ENCODE measurements at places on chromosomes 6 and 20.

GRCh38 chr20:42747765-42748411 is 441.8 kb downstream of the PTPRT start:
- DNase-seq, result no peak

- DNase-seq, result no peak
These were observed 75.3 kb downstream of the UTRN start for GRCh38 chr6:144360401-144360800.

DNA sequence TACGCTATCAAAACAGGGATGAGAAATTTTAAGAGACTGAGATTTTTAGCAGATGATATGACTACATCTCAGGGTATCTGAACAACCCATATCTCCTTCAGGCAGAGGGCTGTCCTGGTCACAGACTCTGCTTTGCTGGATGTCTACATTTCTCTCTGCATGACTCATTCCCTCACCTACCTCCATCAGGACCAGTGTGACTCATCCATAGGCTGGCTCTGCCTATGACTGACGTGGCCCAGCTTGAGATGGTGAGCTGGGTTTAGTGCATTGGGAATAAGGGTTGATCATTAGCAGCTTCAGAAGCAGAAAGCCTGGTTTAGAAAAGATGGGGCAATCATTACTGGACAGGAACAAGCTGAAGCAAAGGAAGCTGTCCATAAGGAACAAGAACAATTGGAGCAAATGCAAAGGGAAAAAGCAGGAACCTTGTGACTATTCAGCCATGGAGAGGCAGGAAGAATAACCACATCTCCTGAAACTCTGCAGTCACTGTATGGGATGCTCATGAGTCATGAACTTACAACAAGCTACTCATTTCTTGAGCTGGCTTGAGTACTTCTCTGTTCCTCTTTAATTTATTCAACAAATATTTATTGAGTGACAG is 86.4 kb upstream of the CBLN4 start:
- no peak for DNase-seq

- no peak for DNase-seq
These were observed 112.6 kb upstream of the SLC24A3 start for GRCh38 chr20:19099596-19100545.

DNA sequence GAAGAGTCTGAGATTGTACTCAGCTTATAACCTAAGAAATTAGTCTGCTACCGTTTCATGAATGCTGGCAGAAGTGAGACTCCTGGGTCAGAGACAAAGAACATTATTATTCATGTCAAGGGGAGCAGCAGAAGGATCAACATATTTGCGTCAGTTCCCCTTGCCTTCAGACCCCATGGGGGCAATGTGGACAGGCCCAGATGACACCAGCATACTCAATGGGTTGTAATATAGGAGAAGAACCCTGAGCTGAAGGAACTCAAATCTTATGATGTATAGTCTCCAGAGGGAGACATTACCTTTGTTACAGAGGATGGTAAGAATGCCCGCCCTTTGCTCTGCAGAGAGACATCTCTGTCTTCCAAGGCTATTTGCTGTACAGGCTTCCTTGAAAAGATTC is 384.4 kb downstream of the EPM2A start:
- DNase-seq, result no peak

GRCh38 chr6:45899683-45899946 is 116.0 kb downstream of the CLIC5 start:
- no peak for DNase-seq

DNA sequence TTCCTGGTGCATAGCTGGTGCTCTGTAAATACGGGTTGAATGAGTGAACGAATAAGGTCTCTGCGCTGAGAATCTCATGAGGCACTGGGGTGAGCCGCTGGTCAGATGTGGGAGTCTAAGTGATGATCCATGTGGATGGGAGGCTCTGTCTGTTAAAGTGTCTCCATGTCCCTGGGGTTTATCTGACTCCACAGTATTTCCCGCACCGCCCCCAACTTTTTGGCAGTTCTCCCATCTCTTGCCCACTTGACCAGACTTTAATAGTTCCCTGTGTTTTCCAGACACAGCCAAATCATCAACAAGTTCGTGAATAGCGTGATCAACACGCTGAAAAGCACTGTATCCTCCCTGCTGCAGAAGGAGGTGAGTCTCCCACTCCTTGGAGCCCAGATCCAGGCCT is 9.9 kb downstream of the BPIFA2 start:
- DNase-seq, result no peak

GRCh38 chr6:14313248-14313647 is 195.7 kb downstream of the CD83 start:
- DNase-seq, result no peak

- no peak for DNase-seq
These were observed 101.2 kb downstream of the NUS1 start for GRCh38 chr6:117776441-117776840.

DNA sequence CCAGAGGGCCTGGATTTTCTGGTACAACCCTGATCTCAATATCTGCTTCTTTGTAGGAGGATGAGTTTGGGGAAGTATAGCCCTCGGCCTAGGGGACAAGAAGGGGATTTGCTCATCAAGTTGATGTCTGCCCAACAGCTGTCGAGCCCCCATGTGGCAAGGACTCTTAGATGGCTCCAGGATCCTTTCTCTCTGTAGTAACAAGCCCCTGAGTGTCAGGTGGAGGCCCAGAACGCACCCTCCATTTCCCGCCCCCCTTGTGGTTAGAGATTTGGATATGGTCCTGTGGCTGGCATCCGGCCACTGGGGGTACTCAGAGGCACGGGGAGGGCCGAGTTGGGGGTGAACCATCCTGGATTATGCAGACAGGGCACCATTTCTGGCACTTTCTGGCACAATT is 50.1 kb downstream of the CTCFL start:
- DNase-seq, result no peak

DNA sequence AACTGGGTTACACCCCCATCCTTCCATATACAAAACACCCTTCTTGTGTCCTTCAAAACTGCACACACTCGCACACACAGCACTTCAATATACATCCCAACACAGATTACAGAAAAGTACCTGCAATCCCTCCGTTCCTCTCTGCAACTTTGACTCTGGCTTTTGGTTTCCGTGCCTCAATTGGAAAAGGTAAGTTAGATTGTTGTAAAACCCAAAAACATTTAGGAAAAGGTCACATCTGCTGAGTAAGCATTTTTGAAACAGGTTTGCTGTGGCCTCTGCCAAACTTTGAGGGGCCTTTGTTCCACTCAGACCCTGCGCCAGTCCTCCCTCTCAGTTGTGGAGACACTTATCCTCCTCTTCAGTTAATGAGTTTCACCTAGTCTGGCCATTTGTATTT is 4.2 kb downstream of the NKX2-4 start:
- no peak for DNase-seq

DNA sequence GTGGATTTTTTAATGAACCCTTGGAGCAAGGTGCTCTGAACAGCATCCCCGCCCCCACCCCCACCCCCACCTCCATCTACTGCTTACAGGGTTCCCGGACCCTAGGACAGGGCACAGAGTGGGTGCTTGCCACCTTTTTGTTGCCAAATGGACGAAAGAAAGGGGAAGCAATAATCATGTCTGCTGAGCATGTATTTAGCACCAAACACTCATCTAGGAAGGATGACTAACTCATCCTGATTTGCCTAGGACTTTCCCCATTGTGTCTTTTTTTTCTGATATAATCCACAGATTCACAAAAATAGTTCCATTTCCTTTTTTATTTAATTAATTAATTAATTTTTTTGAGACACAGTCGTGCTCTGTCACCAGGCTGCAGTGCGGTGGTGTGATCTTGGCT is 1.2 kb upstream of the PLTP start:
- DNase-seq, result no peak

- DNase-seq, result no peak
These were observed 13.1 kb upstream of the CST7 start for GRCh38 chr20:24935766-24936525.

- no peak for DNase-seq
These were observed 41.8 kb upstream of the GABRR1 start for GRCh38 chr6:89258912-89259311.

DNA sequence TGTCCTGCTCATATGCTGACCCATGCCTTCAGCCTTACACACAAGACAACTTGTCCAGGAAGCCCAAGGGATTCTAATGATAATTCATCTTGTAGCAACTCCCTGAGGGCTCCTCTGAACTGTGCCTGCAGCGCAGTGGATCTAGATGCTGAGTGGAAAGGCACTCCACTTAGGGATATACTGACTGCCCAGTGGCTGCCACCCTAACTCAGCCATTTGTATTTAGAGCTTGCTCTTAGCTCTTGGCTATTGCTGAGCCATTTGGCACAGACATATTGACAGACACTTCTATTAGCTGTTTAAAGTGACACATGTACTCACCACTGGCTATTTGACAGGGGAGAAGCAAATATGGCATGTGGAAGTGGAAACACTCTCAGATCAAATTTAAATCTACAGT is 278.3 kb upstream of the SGK1 start:
- DNase-seq, result no peak

DNA sequence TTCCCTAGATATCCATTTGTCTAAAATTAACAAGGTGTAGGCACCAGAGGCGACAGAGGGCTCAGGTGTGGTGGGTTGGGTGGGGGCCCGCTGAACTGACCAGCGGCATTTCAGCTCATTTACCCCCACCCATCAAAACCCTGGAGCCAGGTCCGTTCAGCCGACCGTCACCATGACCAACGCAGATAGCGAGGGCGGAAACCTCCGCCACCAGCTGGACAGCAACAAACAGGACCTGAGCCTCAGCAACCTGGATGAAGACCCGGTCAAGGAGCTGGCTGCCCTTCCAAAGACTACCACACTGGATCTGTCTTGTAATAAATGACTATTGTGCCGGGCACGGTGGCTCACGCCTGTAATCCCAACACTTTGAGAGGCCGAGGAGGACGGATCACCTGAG is 120.8 kb upstream of the LGSN start:
- DNase-seq, result no peak

GRCh38 chr20:63903796-63904561 is 9.1 kb downstream of the DNAJC5 start:
- DNase-seq, result no peak

DNA sequence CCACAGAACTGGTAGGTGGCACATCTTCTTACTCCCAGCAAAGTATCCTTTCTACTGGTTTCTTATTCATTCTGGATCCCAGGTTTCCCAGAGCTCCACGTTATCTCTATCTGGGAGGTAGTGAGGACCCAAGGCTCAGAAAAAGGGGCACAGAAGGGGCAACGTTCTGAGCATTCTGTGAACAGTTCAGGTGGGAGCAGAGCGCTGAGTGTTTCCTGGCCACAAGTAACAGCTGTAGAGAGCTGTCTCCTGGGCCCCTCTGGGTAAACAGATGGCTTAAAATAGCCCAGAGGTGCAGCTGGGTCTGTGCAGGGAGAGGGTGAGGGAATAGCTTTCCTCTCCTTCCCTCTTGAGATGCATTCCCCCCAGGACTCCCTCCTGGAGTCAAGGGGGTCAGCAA is 2.1 kb downstream of the APOBEC2 start:
- DNase-seq, result no peak

GRCh38 chr20:57464642-57465211 is 60.2 kb downstream of the CTCFL start:
- no peak for DNase-seq

DNA sequence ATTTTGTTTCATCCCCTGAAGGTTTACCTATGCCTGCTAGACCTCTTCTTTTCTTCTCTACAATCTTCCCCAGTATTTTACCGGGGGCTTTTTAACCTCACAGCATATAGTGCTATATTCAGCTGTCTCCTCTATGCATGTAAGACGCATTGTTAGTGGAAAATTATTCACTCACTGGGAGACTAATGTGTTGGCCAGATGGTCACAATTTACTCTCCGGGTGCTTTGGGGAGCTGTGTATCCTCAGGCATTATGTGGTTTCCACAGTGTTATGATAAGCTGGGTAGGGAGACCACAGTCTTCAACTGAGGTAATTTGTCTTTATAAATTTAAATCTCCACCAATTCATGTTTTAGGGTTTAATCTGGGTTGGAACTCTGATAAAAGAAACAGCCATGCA is 553.8 kb upstream of the PTCHD4 start:
- DNase-seq, result no peak

DNA sequence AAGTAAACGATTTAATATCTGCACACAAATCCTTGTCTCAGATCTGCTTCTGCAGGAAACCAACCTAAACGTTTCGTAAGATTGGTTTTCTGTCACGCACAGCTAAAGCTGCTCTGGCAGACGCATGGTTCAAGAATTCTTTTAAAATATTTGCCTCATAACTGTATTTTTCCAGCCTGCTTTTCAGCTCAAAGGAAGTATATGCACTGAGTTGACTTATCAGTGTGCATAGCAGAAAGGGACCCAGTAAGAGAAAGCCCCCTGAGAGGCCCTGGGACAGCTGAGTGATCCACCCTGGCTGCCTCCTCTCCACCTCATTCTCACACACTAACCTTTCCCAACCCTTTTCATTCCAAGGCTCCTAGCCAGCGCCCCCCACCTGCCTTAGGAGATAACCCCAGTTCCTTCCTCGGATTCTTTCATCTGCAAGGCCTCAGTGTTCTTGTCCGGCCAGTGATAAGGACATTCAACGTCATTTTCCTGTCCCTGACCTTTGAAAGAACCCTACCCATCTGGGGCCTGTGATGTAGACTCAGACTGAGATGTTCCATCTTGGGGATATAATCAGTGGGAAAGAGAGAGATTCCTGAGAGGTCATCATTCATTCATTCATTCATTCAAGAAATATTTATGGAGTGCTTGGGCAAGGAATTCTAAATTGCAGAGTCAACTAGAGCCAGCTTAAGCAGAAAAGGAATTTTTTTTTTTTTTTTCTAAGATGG is 22.4 kb upstream of the SLC9A8 start:
- no peak for DNase-seq

DNA sequence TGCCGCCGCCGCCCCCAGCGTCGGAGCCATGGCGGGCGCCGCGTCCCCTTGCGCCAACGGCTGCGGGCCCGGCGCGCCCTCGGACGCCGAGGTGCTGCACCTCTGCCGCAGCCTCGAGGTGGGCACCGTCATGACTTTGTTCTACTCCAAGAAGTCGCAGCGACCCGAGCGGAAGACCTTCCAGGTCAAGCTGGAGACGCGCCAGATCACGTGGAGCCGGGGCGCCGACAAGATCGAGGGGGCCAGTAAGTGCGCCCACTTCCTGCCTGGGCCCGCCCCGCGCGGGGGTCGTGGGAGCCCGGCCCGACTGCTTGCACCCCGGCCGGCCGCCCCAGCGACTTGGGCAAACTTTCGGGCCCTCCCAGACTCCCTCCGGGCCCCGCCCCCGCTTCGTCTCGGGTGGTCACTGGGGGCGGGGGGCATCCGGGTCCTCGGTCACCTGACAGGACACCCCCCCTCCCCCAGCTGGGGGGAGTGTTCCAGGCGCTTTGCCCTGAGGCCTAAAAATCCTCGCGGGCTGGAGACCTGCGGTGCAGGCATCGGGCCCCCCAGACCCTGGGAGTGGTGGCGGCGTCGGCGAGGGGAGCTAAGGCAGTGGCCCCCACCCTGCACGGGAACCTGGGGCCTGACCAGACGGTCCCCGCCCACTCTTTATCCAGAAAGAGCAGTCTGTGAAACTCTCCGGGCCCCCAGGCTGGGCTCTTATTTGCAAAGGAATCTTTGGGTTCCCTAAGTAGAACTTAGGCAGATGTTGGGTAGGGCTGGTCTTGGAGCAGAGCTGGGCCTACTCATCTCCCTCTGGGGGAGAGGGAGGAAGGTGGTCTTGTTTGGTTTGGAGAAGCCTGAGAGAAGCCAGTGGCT is 501 bp downstream of the PLCG1 start:
- DNase-seq, result no peak
